CD4-positive, alpha-beta T cell treated with Interleukin-4 for 4 hours (primary cell): ENCODE measurements at places on chromosomes 5 and 9.

- DNase-seq: no peak
Observed at GRCh38 chr5:152151940-152152339, 227.3 kb upstream of the GLRA1 start.

- DNase-seq: no peak
Observed at GRCh38 chr5:78716206-78716605, 67.6 kb upstream of the LHFPL2 start.

DNA sequence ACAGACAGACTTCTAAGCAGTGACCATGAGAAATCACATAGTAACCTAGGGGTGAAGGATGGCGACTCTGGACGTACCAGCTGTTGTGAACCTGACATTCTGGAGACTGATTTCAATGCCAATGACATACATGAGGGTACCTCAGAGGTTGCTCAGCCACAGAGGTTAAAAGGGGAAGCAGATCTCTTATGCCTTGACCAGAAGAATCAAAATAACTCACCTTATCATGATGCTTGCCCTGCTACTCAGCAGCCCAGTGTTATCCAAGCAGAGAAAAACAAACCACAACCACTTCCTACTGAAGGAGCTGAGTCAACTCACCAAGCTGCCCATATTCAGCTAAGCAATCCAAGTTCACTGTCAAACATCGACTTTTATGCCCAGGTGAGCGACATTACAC lies 38.0 kb upstream of the CCDC152 start:
- peak; percentile 30 for DNase-seq

DNA sequence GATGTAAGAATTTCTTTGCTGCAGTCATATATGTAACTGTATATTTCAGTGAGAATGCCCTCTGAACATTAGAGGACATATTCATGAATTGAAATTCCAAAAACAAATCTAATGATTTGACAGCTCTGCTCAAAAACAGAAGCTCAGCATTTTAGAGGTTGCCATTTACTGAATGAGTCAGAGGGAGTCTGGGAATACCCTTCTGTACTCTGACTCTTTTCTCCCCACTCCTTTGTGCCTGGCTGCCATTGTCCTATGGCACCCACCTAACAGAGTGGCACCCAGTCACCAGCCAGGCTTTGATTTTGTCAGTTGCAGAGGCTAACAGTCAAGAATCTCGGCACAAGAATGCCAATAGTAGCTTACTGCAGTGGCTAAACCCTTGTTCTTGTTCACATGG lies 133.6 kb downstream of the ATG10 start:
- no peak for DNase-seq

GRCh38 chr9:109845226-109845625 lies 65.2 kb downstream of the PALM2AKAP2 start:
- DNase-seq: no peak
